ENCODE measurements at places on chromosomes 7 and 10. TPM values are rescaled to one million over a fixed set of nuclear protein-coding genes. Genes with fewer than 3 reads are reported as not detected.

The UPF2 gene
- 45.4 TPM for polyA plus RNA-seq

The NKX6-2 gene
- polyA plus RNA-seq: 7.1 TPM

The COL13A1 gene
- polyA plus RNA-seq: 19.5 TPM

The EFCAB10 gene
- 1.00 TPM for polyA plus RNA-seq

The LRIT1 gene
- not detected for polyA plus RNA-seq

The MUC3A gene
- polyA plus RNA-seq: 0.71 TPM

The CYP3A5 gene
- 1.4 TPM for polyA plus RNA-seq

The GNAT3 gene
- not detected for polyA plus RNA-seq

The ING3 gene
- polyA plus RNA-seq: 44.1 TPM

The UCN3 gene
- 2.0 TPM for polyA plus RNA-seq

The GPR26 gene
- not detected for polyA plus RNA-seq

DNA sequence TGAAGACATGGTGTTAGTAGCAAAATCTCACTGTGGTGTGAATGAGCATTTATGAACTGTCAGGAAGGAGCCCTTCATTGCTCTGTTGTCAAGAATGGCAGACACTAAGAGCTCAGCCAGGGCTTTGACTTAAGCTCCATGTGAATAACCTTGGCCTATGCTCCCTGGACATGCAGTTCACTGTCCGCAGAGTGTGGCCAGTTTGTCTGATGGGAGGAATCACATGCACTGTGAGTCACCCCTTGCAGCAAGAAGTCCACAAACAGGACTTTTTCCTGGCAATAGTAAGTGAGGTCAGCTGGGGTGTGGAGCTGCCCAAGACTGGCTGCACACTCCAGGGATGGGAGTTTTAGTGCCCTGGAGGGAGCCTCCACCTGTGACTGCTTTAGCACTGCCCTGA lies 49.5 kb downstream of the ZNF37A start:
- no peak for DNase-seq

GRCh38 chr7:46208635-46209525 lies 287.8 kb upstream of the IGFBP3 start:
- no peak for DNase-seq

DNA sequence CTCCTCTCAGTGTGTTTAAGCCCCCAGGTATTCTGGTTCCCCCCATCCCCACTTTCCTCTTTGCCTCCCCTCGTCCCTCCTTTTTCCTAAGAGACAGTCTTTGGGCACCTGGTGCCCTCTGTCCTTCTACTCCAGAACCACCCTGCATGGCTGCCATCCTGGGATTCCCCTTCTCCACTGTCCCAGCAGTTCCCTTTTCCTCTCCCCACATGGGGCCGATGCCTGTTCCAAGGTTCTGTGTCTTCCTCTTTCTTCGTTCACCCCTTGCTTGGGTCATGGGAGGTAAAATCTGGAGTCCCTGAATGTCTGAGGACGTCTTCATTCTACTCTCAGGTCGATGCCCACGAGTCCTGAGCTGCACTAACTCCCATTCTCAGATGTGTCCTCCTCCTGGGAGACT lies 120.8 kb downstream of the TAX1BP1 start:
- no peak for DNase-seq

DNA sequence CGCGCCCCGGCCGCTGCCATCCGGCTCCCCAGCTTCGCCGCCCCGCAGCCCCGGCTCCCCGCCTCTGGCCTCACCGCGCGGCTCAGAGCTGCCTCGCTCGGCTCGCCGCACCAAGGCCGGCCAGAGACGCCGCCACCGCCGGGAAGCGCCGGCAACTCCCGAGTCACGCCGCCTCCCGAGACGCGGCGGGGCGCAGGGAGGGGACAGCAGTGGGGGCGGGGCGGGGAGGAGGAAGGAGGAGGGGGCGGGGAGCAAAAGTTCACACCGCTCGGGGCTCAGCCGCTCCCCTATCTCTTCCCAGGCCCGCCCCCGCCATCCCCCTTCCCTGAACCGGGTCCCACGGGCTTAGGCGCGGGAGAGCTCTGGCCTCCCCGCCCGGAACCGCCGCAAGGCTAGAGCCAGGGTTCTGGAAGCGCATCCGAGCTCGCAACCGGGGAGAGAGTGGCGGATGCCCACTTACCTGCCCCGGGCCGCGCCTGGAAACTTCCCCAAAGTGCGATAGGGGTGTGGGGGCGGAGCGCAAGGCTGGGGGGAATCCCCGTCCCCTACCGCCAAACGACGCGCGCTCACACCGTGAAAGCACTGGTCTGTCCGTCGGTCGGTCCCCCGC lies 1.0 kb downstream of the CHST15 start:
- no peak for DNase-seq

GRCh38 chr10:5447611-5448071 lies 35.3 kb downstream of the NET1 start:
- no peak for DNase-seq

DNA sequence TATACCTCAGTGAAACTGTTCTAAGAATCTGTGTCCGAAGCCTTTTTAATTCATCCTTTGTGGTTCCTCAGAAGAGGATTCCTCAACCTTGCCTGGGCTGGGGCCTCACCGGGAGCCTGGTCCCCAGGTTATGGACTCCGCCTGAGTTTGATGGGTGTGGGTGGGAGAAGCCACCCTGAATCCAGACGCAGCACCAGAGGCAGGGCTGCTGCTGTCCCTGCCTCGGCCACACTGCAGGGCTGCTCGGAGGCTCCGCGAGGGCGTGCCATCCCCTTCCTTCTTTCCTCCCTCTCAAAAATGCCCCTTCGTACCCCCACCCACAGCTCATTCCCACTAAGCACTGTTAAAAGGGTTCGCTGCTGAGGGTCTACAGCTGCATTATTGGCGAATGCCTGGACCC lies 146.3 kb downstream of the ADARB2 start:
- DNase-seq: no peak

DNA sequence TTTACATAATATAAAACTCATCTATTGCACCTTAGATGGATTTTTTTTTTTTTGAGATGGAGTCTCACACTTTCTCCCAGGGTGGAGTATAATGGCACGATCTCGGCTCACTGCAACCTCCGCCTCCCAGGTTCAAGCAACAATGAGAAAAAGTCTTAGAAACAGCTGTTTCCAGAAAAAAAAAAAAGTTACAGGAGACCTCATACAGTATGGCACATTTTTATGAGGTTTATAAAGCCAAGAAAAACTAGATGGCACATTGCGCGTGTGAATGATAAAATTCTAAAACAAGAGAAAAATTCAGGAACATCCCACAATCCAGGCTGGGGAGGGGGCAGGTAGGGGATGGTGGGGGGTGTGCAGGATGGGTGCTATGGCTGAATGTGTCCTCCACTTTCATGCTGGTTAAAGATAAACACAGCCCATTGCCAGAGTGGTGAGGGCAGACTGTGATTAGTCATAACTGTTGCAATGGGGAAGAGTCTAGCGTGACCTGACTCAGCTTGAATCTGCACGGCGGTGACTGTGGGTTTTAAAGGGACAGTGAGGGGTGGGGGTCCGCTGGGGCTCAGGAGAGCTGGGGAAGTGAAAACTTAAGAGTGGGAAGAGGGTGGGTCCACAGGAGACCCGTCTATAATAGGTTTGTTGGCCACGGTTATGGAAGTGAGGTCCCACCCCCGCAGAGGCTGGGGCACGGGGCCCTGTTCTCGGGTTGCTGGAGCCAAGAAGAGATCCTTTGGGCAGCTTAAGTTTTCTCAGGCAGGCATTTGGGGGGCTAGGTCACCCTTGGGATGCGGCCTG lies 11.9 kb upstream of the LRRC27 start:
- no peak for DNase-seq

GRCh38 chr10:131177431-131178327 lies 133.8 kb downstream of the TCERG1L start:
- no peak for DNase-seq

DNA sequence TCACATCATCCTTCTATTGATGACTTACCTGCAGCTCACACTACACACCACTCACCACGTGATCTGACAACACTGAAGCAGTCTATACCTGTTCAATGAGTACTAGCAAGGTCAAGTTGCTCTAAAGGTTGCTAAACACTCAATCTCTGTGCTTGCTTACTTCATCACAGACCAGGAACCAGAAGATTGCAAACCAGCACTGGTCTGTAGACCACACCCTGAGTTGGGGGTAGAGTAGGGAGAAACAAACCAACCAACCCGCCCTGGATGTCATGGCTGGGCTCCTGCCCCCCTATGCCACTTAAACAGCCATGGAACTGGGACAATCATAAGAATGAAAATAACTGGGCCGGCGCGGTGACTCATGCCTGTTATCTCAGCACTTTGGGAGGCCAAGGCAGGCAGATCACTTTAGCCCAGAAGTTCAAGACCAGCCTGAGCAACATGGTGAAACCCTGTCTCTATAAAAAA lies 19.6 kb downstream of the DLG5 start:
- DNase-seq: no peak

- DNase-seq: no peak
Measured at GRCh38 chr7:11128498-11128897, 154.8 kb downstream of the PHF14 start.

DNA sequence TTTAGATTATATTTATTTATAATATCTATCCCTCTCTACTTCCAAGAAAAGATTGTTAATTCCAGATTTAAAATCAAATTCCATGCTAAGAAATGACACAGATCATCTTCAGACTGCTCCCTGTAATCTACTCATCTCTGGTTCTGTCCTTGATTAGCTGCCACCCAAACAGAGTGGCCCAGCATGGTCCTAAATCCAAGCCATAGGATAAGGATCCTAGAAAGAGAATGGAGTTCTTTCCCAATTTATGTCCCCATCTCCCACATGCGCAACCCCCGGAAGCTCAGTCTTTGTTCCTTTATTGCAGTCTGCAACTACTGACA lies 23.4 kb upstream of the HDAC9 start:
- DNase-seq: no peak

DNA sequence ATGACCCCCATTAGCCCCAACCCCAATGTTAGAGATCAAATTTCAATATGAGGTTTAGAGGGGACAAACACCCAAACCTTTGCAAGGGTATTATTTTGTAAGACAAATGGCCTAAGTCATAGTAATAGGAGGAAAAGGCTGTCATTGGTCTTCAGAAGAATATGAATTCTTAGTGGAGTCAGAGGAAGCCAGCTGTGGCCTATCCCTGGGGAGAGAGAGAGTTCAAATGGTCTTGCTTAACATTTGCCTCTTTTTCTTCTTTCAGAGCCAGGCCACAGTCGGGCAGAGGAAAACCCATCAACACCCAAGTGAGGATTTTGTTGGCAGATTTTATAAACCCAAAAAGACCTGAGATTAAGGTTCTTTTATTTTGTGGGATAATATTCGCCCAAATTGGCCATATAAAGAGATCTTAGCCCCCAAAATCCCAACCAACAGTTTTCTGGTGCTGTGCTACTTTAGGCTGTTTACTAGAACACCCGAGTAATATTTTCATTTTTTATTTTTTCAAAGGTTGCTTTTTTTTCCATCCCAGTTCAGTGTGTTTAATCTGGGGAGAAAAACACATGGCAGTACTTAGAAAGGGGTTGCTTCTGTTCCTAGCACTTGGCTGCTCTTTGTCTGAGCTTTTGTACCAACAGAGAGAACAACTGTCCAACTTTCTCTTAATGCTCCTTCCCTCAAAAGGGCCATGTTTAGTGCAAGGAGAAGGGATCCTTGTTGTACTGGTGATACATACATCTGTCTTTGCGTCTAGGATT lies 26.8 kb upstream of the ARMC3 start:
- DNase-seq: no peak

GRCh38 chr7:114997487-114998404 lies 75.9 kb downstream of the MDFIC start:
- DNase-seq: no peak

DNA sequence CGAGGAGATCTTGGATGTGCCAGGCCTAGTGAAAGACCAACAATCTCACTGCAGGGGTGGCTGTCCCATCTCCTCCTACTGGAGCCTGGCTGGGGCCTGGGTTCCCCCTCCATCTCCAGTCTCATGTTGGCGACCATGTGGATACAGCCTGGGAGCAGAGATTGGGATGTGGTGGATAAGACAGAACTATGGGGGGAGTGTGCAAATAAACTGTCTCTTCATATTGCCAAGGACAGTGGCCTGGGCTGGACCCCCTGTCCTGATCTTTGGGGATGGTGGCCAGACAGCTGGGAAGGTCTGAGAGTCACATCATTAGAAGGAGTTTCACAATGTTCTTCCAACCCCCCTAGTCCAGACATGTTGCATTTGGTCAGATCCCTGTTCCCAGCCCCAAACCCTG lies 5.8 kb upstream of the MINDY4 start:
- no peak for DNase-seq

- no peak for DNase-seq
Measured at GRCh38 chr10:129039406-129040370, 427.4 kb upstream of the MGMT start.

DNA sequence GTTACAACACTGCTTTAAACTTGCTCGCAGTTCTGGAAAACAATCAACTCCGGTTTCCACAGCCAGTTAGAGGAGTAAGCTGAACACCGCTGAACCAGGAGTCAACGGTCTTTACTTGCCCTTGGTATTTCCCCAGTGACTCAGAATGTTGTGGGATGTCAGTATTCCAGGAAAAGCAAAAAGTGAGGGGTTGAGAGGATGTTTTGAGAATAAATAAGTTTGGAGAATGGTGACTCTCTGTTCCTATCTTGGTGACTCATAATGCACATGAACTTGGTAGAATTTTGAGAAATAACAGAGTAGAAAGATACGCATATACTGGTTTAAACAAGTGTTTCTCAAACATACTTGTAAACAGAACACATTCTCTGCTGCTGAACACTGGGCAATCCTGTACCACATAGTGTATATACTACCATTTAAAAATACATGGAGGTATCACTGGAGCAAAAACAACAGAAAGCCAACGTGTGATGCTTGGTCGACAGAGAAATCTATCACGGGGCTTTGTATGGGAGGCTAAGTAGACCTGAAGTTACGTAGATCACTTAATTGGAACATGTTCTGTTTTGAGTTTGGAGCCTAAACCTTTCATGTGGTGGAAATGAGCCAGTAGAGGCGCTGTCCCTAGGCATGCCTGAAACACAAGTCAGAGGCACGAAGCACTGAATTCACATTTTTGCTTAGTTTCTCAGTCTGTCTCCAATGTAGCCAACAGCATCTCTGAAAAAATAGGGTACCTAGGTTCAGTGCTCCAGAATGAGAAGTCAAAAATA lies 534.3 kb downstream of the PARD3 start:
- no peak for DNase-seq

DNA sequence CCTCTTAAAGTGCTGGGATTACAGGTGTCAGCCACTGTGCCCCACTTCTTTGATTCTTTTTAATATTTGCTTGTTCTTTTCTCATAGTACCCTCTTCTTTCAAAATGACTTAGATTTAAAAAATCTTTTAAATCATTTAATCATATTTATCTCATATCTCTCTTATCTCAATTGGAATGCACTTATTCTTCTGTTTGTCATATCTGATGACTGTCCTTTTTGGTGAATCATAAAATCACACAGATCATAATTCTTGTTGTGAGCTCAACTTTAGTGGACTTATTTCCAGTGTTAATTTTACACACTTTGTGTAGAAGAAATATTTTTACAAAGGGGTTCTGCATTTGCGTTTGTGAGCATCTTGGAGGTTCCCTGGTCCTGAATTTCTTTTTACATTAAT lies 220.3 kb upstream of the SLC26A5 start:
- no peak for DNase-seq

DNA sequence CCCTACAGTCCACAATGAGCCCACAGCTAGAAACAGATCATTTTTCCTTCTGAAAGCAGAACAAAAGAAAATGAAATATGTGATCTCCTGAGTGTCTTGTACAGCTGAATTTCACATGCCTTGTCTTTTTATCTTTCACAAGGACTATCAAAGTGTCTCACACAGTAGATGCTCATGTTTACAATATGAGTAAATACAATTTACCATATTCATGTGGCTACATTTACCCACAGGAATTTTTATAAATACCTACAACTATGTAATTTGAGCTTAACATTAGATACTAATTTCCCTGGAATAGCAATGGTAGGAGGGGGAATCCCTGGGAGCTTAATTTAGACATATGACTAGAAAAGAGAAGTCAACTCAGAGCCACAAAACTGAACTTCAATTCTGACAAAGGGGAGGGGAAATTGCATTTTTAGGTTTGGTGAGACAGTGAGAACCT lies 186.2 kb downstream of the MACC1 start:
- DNase-seq: no peak
